Ascending aorta (tissue), 2 donors: ENCODE measurements at places on chromosomes 16 and 17. TPM values are rescaled to one million over a fixed set of nuclear protein-coding genes. Genes with fewer than 3 reads are reported as not detected.

- H3K4me1 ChIP-seq, result no peaks in the 10 kb centered on the region
- no peak overlapping the region for H3K27ac ChIP-seq
- H3K36me3 ChIP-seq, result peaks cover 9% of the 10 kb centered on the region
- DNase-seq, result no peak
- no peaks in the 10 kb centered on the region for H3K27me3 ChIP-seq
Measured at GRCh38 chr17:37197336-37197735, 178.4 kb upstream of the C17orf78 start.

- no peak for DNase-seq
- H3K27ac ChIP-seq, result no peak overlapping the region
- H3K4me3 ChIP-seq, result no peak overlapping the region
Measured at GRCh38 chr16:81881228-81881627, 102.1 kb downstream of the PLCG2 start.

DNA sequence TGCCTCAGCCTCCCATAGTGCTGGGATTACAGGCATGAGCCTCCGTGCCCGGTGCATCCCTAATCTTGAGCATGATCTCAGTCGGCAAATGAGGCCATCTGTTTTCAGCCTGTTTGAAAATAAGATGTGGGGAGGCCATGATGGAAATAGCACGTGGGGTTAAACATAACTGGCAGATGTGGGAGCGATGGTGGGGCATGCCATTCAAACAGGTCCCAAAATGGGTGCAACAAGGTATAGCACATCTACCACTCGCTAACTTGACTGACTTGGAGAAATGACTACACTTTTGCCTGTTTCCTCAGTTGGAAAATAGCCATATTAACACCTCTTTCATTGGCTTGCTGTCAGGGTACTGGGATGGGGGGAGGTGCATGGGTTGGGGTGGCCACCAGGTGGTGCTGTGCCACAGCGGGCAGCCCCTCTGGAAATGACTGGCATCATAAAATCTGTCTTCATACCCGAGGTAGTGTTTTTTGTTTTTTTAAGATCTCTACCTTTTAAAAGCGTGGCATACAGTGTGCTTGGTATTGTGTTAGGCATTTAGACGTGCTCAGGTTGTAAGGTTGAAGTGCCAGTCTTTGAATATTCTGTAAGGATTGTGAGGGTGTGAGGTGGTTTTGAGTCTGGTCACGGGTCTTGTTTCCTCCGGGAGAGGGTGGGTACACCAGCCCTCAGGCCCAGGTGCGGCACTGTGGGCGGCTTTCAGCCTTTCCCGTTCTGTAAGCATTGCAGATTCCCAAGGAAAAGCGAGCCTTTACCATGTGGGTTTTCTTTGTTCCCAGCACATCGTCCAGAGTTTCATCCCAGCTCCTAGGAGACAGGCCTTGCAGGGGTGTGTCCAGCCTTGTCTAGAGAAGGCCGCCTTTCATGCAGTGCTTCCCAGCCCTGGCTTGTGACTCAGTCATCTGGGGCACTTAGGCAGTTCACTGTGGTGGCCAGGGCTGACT is 2.9 kb upstream of the TTYH2 start:
- no peaks in the 10 kb centered on the region for H3K27me3 ChIP-seq
- peaks cover 31% of the 10 kb centered on the region for H3K36me3 ChIP-seq
- no peak overlapping the region for H3K27ac ChIP-seq

- DNase-seq, result no peak
- no peak overlapping the region for H3K4me3 ChIP-seq
- H3K4me1 ChIP-seq, result no peaks in the 10 kb centered on the region
- no peaks in the 10 kb centered on the region for H3K27me3 ChIP-seq
Measured at GRCh38 chr16:12511708-12512107, 292.0 kb downstream of the CPPED1 start.

- H3K27me3 ChIP-seq, result no peaks in the 10 kb centered on the region
- no peaks in the 10 kb centered on the region for H3K36me3 ChIP-seq
- H3K27ac ChIP-seq, result no peak overlapping the region
- H3K4me1 ChIP-seq, result no peaks in the 10 kb centered on the region
- DNase-seq, result no peak
Measured at GRCh38 chr17:13978478-13978877, 90.8 kb upstream of the COX10 start.

MLLT6 gene
- 100 TPM for total RNA-seq

HOXB8 gene
- not detected for total RNA-seq
